Fibroblast of skin of right biceps (primary cell): ENCODE measurements at places on chromosomes 16 and 17.

DNA sequence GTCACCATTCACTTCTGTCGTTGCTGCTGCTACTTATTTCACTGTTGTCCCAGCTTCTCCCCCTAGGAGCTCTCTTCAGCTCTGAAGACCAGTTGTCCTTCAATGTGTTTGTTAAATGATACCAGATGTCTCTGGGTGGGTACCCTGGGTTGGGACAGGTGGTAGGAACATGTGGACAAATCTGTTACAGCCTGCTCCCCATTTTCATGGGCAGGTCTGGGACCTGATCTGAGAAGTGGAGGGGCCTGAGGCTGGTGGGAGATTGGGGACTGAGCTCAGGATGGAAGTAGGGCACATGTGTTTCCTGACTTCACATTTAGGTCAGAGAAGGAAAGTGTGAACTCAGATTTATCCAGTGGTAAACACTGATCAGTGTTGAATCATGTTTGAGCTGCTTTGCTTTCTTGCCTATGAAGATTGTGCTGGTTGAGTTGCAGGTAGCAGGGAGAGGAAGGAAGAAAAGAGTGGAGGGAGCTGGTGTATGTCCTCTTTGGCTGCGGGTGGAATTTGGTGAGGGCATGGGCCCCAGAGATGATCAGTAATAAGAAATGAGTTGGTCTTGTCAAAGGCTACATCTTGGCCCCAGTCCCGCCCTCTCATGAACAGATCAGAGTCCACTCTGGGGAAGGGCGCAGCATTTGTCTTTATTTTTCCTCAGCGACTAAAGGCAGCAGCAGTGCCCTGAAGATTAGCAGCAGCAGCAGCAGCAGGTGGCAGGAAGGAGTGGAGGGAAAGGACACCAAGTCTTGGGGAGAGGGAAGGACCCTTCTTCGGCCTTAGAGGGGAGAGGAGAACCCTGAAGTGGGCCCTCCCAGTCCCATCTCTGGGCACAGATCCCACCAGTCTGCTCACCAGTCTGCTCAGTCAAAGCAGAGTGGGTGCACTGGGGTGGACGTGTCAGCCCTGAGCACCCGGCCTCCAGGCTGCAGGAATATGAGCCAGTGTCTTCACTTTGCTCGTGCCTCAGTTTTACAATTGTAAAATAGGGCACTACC lies 6.1 kb upstream of the EFTUD2 start:
- DNase-seq: no peak

GRCh38 chr17:48639982-48640857 lies 14.1 kb upstream of the HOXB9 start:
- DNase-seq: no peak

GRCh38 chr17:41548844-41549595 lies 20.9 kb upstream of the KRT19 start:
- peak; percentile 90 for DNase-seq

- DNase-seq: no peak
Observed at GRCh38 chr17:49110509-49110908, 22.1 kb upstream of the B4GALNT2 start.

- DNase-seq: peak; percentile 35
Observed at GRCh38 chr16:715477-716199, 720 bp downstream of the METRN start.

GRCh38 chr16:58205276-58206036 lies 7.5 kb upstream of the CSNK2A2 start:
- DNase-seq: no peak

- DNase-seq: no peak
Observed at GRCh38 chr16:74586948-74587347, 20.0 kb downstream of the GLG1 start.

DNA sequence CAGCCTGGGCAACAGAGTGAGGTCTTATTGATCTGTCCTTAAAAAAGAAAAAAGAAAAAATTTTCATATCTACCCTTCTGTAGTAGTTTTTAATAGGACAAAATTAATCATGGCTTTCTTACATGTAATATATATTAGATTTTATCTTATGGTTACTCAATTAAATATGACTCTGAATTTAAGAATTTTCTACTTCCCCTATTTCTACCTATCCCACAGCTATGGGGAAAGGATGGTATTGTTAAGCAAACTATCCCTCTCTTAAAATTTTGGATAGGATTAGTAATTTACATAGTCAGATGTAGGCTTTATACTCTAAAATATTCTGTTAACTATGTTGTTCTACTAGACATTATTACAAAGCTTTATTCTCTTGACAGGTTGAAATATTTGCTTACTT lies 62.5 kb downstream of the NQO1 start:
- DNase-seq: no peak

- DNase-seq: no peak
Observed at GRCh38 chr16:88503374-88503770, 50.3 kb downstream of the ZFPM1 start.

GRCh38 chr16:89412811-89413210 lies 77.5 kb downstream of the ANKRD11 start:
- DNase-seq: no peak

GRCh38 chr16:969508-970385 lies 1.0 kb downstream of the LMF1 start:
- peak; percentile 36 for DNase-seq

DNA sequence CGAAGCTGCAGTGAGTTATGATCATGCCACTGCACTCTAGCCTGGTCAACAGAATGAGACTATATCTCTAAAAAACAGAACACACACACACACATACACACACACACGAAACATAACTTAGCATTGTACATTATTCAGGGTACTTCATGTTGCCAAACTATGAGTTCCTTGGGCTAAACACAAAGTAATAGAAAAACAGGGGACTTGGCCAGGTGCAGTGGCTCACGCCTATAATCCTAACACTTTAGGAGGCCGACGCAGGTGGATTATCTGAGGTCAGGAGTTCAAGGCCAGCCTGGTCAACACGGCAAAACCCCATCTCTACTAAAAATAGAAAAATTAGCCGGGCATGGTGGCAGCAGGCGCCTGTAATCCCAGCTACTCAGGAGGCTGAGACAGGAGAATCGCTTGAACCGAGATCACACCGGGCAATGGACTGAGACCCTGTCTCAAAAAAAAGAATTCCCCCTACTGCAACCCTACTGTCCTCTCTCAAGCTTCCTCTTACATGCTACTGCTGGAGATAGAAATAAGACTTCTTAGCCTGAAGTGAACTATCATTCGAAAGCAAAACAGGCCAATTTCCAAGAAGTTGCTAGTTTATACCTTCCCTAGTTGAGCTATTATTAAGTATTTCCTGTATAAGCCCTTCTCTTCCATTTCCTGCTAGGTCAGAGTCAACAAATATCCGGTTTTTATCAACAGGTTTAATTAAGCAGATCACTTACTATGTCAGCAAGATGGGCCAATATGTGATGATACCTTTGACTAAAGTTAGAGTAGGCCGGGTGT lies 7.2 kb downstream of the LSM12 start:
- no peak for DNase-seq

DNA sequence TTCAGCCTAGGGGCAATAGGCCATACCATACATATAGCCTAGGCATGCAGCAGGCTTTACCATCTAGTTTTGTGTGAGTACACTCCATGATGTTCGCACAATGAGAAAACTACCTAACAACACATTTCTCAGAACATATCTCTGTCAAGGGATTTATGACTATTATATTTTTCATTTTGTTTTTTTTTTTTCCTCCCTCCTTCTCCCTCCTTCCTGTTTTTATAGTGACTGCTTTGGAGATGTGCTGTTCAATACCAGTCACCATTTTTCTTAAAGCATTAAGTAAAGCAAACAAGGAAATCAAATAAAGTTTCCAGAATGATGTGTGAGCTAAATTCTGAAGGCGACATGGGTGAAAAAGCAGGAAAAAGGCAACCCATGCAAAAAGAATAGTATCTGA lies 194.6 kb downstream of the STX8 start:
- peak; percentile 30 for DNase-seq

GRCh38 chr16:47196457-47196856 lies 52.7 kb upstream of the NETO2 start:
- DNase-seq: no peak

DNA sequence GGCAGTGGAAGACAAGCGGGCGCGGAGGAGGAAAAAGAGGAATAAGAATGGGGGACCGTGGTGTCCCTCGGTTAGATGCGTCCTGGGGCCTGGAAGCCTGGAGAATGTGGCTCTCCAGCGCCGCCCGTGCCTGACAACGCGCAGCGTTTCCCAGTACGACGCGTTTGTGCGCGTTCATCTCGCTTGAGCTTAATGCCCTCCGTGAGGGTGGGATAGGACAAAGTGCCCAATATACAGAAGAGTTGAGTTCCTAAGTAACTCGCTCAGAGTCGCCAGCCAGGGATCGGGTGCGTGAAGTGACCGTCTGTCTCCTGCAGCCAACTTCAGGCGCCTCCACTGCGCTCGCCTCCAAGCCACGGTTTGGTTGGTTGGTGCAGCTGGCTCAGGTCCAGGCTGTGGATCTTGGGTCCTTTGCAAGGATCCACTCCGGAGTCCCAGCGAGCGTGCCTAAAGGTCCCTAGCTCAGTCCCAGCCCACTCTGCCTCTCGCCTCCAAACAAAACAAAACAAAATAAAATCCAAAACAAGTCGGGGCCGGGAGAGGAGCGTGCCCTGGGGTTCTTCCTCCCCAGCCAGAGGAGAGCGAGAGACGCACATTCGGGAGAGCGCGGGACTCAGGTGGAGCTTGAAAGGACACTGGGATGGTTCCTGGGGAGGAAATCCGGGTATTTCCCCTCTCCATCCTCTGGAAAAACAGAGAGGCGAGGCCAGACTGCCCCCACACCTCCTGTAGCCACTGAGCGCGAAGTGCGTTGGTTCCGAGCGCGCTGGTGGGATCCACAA lies 974 bp downstream of the GALR2 start:
- no peak for DNase-seq

DNA sequence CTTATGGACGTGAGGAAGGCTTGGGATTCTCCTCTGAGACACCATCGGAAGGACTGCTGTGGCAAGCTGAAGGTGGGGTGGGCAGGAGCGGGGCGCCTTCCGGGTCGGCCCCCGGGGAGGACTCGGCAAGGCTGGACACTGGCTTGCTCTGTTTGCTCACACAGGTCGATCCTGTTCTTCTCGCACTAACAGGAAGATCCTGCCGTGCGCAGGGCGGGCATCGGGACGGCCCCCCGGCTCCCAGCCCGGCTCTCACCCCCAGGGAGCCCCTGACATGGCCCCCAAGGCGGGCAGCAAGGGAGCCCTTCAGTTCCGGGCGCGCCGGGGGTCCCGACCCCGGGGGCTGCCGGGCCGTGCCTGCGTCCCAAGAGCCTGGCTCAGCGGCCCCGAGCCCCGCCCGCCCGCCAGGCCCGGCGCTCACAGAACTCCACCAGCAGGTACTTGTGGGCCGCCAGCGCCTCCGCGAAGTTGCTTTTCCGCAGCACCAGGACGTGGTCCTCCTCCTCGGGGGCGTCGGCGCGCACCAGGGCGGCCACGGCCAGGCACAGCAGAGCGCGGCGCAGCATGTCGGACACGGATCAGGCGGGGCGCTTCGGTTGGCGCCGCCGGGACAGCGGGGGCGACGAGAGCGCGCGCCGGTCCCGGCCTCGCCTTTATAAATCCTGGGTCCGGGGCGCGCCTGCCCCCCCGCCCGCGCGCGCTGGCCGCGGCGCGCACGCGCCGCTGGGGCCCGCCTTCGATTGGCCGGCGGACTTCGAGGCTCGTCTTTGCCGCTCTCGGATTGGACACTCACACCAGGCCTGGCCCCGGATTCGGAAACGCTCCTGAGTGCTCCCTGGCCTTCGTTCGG lies at the start of gene P4HB:
P4HB (minus strand) TSS at position 630 of the 850 bp plus-strand sequence; CDS start at position 566, 64 bp downstream.
- no peak for DNase-seq
